Muscle of arm (tissue), 14 donors: ENCODE measurements at places on chromosomes 11 and 22. TPM values are rescaled to one million over a fixed set of nuclear protein-coding genes. Genes with fewer than 3 reads are reported as not detected.

SPI1 gene
- polyA plus RNA-seq: 11.8 TPM

IL10RA gene
- 3.3 TPM for polyA plus RNA-seq

APOL4 gene
- 11.2 TPM for polyA plus RNA-seq

PRDX5 gene
- polyA plus RNA-seq: 165 TPM

YPEL1 gene
- polyA plus RNA-seq: 19.6 TPM

FREY1 gene
- 0.57 TPM for polyA plus RNA-seq

IGLL1 gene
- polyA plus RNA-seq: 0.58 TPM
